NCI-H2029 (cell line): ENCODE measurements at places on chromosomes 5 and 9.

- no peak for DNase-seq
Observed at GRCh38 chr9:21504113-21504512, 22.0 kb upstream of the IFNE start.

- no peak for DNase-seq
Observed at GRCh38 chr5:172421020-172421419, 33.3 kb downstream of the SH3PXD2B start.

DNA sequence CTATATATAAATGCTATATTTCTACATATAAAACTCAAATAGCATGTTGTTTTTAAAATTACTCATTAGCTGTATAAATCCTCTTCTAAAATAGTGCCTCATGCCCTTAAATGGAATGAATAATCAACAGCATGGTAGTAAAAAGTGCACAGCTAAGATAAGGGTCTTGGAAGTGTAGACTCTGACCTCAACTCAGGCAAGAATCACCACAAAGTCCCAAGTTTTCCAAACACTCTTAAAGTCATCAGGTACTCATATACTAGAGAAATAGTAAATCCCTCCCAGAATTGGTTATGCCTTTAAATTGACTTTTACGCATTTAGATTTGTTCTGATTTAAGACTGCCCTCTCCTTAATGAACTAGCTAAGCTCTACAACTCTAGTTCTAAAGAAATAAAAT is 113.8 kb downstream of the TMEM161B start:
- DNase-seq: no peak

DNA sequence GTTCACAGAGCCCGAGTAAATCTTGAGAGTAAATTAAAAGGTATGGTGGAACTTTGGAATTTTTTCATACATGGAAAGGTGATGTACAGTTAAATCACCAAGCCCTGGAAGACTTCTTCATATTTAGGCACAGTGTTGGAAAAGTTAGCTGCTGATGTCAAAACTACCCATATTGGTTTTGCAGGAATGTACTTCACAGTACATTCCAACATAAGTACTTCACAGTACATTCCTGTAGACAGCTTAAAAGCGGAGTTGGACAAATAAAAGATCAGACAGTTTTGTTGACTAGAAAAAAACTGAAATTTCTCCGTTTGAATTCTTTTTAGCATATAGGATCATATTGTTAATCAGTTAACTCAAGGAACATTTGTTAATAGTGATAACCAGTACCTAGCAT is 1.8 kb downstream of the RANBP17 start:
- no peak for DNase-seq

GRCh38 chr9:135476561-135477355 is 2.8 kb upstream of the PPP1R26 start:
- no peak for DNase-seq

DNA sequence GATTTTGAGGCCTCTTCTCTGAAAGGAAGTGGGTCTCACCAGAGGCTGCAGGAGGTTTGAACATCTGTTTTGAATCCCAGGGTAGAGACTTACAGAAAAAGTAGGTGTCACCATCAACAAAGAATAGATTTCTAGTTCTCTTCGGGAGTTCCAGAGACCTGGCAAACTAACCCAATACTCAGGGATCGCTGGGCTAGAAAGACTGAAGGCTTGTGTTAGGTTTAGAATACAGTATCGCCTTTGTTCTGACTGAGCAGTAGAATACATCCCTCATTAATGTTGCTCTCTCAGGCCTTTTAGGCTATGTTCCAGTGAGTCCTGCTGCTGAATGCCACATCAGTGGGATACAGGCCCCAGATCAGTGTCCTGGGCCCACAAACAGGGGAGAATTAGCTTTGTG is 27.2 kb downstream of the RUSC2 start:
- no peak for DNase-seq

GRCh38 chr9:72132052-72132451 is 17.2 kb upstream of the GDA start:
- DNase-seq: no peak

DNA sequence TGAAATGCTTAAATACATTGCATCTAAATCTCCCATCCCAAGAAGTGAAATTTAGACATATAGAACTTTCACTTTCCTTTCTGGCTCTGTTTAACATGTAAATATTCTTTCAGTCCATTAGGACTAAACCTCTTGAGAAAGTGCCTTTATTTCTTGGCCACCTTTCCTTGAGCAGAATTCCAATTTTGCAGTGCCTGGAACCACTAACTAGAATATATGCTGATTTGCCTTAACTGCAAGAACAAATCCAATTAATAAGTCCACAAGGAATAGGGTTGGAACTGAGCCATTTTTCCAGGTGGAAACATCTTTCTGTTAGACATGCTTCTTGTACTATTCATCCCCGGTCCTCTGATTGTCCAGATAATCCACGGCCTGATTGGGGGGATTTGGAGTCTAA is 478.0 kb downstream of the ENC1 start:
- DNase-seq: no peak

DNA sequence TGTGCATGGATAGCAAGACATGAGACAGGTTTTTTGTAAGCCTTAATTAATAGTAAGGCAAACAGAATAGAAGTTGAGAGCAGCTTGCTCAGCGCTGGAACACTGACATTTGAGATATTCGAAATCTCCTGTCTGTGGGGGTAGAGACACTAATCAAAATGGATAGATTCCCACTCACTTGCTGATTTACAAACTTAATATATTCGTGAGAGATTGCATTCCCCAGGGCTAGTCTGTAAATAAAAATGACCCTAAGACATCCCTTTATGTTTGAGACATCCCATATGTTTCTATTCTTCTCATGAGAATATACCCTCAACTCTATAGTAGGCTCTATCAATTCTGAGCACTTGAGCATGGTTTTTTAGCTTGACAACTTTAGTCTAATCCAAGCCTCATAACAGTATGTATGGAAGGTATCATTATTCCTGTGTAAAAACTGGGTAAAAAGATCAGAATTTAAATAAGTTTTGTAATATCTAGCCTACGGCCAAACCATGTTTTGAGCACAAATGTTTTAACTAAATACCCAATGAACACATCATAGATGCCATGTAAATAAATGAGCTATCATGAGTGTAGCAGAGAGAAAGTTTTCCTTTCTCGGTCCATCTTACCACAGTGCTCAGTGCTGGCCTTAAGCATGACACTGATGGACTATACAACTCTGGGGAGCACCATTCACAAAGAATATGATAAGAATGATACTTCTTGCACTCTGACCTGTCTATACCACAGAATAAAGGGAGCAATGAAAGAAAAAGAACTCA is 609.2 kb downstream of the PSAT1 start:
- no peak for DNase-seq

GRCh38 chr5:71937921-71938698 is 169.2 kb upstream of the MAP1B start:
- no peak for DNase-seq

GRCh38 chr9:133090187-133090586 is 28.4 kb downstream of the CEL start:
- DNase-seq: no peak

DNA sequence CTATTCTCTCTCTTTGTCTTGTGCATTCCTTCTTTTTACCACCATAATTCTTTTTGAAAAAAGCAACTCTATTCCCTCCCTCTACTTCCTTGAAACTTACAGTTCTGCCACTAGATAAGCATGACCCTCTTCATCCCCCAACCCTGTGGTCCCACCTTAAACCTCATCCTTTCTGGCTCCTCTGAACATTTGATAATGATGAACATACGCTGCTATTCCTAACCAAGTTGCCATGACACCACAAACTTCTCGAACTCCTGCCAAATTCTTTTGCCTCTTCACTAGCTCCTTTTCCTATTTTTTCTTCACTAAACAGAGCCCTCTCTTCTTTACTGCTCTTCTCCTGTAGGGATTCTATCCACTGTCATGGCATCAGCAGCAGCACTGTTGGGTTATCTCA is 57.1 kb downstream of the MOCS2 start:
- DNase-seq: no peak

GRCh38 chr5:30325795-30326194 is 867.7 kb upstream of the CDH6 start:
- no peak for DNase-seq

DNA sequence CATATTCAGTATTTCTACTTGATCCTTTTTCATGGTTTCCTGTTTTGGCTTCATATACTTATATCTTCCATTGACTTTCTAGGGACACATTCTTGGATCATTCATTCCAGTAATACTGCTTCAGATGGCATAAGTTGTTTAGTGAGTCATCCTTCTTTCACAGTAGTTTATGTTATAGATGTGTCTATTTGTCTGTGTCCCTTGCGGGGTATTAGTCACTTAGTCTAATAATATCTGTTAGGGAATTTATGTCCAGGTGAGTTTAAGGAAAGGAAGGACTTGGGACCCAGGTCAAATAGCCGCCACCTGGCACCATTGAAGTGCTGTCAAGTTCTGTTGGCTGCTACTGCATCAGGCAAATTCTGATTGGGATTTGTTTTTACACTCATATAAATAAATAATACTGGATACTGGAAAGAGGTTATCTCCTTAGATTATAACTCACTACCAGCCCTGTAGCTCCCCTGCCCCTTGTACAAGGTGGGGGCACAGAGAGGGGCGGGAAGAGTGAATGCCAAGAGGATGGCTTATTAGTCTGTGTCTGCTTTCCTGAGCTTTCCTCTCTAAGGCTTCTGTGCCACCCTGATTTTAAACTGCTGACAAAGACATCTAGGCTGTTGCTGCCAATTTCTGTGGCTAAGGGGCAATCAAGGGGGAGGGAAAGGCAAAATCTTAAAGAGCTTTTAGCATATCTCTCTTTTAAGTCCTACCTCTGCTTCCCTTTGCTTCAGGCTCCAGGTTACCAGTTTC is 64.9 kb downstream of the CDC42SE2 start:
- no peak for DNase-seq

GRCh38 chr5:92890841-92891244 is 690.2 kb downstream of the NR2F1-AS1 start:
- no peak for DNase-seq

DNA sequence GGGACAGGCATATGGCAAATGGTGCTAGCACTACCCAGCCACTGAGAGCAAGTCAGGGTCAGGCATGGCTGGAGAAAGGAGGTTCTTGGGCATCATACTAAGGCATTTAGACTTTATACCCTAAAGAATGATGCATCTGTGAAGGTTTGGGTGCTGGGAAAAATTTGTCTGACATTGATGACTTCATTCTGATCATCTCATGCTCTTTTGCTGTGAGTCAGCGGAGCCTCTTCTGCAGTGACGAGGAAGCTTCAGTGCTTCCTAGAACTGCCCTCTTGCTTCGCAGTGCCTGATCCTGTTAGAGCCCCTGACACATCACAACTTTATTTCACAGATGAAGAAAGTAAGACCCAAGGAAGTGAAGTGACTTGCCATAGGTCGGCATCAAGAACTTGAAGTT is 266.6 kb upstream of the GAS1 start:
- no peak for DNase-seq

- DNase-seq: no peak
Observed at GRCh38 chr5:99926463-99926862, 608.7 kb upstream of the FAM174A start.

GRCh38 chr9:117682955-117683710 is 21.1 kb upstream of the TLR4 start:
- no peak for DNase-seq

GRCh38 chr5:158305861-158306260 is 446.9 kb upstream of the CLINT1 start:
- DNase-seq: no peak

DNA sequence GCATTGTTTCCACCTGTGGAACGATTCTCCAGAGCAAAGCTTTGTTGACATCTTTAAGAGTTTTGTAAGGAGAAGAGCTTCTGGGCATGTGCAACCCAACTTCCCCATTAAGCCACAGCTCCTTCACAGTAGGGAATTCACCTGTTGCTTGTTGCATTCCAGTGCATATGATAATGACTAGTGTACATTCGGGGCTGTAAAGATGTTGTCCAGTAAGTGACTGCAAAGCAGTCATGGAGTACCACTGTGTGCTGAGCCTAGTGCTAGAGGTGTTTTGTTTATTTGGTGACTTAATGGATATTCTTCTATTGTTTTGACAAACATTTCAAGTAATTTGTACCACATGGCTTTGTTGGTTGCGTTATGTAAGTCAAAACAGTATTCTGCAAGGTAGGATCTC is 12.8 kb downstream of the UGCG start:
- no peak for DNase-seq

DNA sequence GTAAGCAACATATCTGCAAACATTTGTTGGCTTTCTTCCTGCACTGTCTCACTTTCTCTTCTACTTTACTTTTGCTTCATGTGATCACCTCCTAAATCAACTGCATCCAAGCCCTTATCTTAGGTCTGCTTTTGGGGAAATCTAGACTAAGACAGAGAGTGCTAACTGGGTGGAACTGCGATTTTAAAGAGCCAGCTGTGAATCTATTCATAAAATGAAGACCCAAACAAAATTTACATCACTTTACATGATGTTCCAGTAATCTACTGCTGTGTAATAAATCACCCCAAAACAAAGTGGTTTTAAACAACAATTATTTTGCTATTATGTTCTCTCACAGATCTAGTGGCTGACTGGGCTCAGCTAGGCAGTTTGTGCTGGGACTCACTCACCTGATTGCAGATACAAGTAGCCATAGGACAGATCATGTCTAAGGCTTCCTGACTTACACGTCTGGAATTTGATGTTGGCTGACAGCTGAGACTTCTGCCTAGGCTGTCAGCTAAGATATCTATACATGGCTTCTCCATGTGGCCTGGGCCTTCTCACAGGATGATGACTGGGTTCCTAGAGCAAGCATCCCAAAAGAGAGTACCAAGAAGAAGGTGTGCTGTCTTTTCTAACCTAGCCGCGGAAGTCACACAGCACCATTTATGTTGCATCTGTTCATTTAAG is 145.1 kb upstream of the TBCA start:
- DNase-seq: no peak

- no peak for DNase-seq
Observed at GRCh38 chr9:109414125-109414785, 83.9 kb downstream of the PTPN3 start.

DNA sequence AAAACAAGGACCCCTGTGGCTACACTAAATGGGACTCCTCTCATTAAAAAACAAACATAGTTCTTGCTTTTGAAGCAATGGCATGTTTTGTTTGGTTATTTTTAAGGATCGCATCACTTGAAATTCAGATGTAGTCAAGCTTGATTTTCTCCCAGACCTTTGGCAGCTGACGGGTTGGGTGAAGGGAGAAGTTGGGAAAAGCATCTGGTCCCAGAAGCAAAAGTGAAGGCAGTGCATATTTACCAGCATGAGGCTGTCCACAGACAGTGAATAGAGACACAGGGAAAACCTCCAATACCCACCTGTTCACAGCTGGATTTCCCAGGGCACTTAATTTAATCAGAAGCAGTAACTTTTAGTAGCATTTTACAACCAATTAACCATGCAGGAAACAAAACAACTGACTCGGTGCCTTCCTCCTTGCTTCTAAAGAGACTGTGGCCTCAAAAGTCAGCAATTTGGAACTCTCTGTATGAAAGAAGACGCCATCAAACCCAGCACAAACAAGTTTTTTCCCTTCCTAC is 245.4 kb downstream of the EBF1 start:
- DNase-seq: no peak

GRCh38 chr5:171757853-171758535 is 27.6 kb upstream of the SMIM23 start:
- DNase-seq: no peak

GRCh38 chr9:93712896-93713295 is 136.5 kb downstream of the PHF2 start:
- DNase-seq: no peak

GRCh38 chr5:159231167-159231566 is 21.8 kb upstream of the RNF145 start:
- DNase-seq: no peak

- no peak for DNase-seq
Observed at GRCh38 chr5:131505237-131505908, 129.7 kb downstream of the RAPGEF6 start.

GRCh38 chr5:369151-369868 is 47.8 kb downstream of the AHRR start:
- DNase-seq: no peak

GRCh38 chr9:84845956-84846900 is 176.7 kb downstream of the NTRK2 start:
- no peak for DNase-seq
